Hepatic stellate cell (primary cell): ENCODE measurements at places on chromosomes 6 and 20.

DNA sequence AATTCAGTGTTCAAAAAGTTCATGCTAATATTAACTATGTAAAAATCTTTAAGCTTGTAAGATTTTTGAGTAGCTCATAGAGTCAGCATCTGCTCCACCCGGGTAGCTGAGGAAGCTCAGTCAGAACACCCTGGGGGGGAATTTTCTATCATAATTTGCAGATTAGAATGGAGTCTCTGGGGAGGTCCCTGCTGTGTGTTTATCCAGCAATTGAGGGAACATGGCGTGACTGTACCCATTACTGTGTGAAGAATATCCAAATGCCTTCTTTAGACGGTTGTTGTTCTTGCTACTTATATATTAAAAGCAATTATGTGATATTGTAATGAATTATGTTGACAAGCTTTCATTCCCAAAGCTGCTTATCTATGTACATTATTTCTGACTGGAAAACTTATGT is 64.8 kb downstream of the AIG1 start:
- no peak for DNase-seq

DNA sequence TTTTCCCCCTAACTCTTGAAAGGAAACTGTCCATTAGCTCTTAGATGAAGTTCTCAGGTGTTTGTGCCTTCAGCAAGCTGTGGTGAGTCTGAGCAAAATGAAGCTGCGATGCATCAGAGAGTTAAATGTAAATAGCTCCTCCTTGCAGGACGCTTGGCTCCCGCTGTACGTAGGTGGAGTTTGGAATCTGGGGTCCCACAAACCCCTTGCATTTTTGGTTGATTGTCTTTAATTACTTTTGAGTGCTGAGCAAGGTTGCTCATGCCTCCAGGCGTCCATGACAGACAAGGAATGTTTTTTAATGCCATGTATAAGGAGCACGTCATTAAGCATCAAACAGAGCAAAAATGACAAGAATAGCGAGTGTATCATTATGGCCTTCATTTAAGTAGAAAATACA is 300.5 kb downstream of the TFAP2C start:
- no peak for DNase-seq

- no peak for DNase-seq
Observed at GRCh38 chr6:149898966-149899365, 1.1 kb upstream of the RAET1E start.

DNA sequence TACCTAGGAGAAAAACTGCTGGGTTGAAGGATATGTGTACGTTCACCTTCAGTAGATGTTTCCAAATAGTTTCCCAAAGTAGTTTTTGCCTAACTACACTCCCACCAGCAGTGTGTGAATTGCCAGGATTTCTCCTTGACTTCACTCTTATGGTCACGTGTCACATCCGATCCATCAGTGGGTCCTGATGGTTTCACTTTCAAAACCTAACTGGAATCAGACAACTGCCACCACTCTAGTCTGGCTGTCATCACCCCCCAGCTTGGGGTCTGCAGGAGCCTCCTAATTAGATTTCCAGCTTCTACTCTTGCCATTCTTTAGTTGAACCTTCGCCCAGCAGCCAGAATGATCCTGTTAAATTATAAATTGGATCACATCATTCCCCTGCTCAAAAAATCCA is 8.5 kb upstream of the SLC12A5 start:
- no peak for DNase-seq

DNA sequence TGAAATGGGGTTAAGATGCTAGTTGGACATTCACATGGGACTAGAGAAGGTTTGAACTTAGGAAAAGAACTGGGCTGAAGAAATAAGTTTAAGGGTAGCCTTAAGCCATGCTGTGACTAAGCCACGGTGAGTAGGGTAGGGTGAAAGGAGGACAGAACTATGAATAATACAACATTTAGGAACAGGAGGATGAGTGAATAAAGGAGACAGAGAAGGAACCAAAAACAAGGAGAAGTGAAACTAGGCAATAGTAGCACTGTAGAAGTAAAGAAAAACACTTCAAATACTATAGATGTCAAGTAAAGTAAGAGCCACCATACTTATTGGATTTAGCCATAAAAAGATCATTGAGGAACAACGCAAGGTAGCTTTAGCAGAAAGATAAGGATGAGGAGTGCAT is 111.2 kb downstream of the KCNQ5 start:
- DNase-seq = no peak

GRCh38 chr6:167153521-167153959 is 4.2 kb downstream of the GPR31 start:
- no peak for DNase-seq

- no peak for DNase-seq
Observed at GRCh38 chr6:70673054-70673453, 5.4 kb downstream of the SMAP1 start.
